GM12865 (cell line): ENCODE measurements at places on chromosomes 4 and X.

DNA sequence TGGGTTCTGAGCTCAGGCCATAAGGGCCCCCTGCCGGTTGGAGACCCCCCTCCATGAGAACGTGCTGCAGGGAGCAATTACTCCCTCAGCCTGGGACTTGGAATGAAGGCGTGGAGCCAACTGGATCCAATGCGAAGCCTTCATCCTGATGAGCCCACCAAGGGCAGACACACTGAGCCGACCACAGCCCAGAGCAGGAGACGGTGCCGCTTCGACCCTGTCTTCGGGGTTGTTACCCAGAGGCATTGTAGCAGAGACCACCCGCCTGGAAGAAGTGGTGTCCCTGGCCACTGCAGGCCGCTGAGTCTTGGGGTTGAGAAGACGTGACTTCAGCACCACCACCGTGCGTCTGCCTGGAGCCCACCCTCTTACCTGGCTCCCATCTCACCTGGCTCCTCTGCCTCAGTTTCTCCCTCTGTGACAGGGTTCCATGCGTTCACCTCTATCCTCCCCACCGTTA is 7.0 kb upstream of the NKX1-1 start:
- no peak for DNase-seq

GRCh38 chrX:19046343-19047215 is 62.7 kb upstream of the PHKA2 start:
- DNase-seq = no peak

GRCh38 chrX:143726296-143726695 is 5.7 kb upstream of the SPANXN2 start:
- no peak for DNase-seq

DNA sequence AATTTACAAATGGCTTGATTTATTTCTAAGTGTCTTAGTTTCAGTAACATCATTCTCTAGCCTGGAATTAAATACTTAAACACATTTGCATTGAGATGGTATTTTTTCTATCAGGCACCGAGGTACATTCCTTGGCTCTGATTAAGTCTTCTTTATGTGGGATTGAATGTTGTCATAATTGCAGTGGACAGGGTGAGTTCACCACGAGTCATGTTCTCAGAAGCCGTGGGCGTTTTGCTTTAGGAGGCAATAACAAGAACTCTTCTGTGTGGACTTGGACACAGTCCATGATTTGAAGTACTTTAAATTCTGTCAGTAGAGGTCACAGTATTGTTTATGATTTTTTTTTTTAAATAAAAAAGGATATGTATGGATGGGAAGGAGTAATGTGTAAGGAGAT is 57.1 kb upstream of the EFHC2 start:
- DNase-seq = no peak

DNA sequence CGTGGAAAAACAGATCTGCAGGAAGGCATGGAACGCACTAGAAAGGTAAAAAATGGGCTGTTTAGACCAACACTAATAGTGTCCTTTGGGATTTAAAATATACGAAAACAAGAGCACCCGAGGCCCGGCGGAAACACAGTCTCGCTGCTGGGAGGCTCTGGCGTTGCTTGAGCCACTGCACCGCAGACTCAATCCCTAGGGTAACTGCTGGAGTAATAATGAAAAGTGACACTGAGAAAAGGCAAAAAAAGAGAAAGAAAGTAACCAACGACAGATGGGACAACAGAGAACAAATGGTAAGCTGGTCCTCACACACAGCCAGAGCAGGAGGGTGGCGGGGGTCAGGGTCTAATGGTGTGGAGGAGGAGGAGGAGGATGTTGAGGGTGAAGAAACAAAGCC is 15.4 kb downstream of the IRAK1 start:
- DNase-seq = peak; percentile 74

GRCh38 chrX:38652934-38653442 is 91.6 kb downstream of the TSPAN7 start:
- no peak for DNase-seq

GRCh38 chr4:180394312-180394711 is 1848.9 kb upstream of the TENM3 start:
- peak; percentile 22 for DNase-seq

DNA sequence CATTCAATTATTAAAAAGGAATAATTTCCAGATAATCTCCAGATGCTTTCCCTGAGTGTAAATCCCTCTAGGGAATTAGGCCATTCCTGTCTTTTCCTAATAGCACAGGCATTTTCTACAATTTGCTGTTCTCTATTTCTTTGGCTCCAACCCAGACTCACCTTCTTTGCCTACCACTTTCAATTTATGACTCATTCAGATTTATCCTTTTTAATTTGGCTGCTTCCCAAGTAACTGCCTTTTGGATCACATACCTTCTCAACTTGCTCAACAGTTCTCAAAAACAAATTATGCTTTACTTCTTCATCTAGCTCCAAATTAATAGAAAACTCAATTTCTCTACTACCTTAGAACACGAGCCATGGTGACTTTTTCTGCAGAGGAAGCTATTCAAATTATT is 1166.3 kb upstream of the PCDH7 start:
- no peak for DNase-seq

DNA sequence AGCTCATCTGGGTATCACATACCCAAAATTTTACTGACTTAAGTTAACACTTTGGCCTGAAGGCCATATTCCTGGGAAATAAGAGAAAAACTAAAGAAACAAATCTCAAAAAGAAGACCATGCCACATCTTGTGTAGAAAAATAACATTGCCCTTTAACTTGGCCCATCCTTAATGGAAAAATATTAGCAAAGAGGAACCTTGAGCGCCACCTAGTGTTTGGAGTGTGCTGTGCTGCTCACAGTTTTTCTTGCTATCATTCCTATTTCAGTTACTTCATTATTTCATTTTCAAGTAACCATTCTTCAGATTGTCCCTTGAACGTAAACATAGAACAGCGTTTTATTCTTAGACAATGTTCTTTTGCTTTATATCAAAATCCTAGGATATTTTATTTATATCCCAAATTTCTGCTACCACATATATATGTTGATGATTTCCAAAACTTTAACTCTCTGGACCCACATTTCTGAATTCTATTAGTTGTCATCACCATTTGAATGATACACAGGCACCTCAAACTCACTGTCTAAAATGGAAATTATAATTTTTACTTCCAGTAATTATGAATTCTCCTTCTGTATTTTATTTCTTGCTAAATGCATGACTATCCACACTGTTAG is 999.0 kb upstream of the ADGRL3 start:
- peak; percentile 62 for DNase-seq

DNA sequence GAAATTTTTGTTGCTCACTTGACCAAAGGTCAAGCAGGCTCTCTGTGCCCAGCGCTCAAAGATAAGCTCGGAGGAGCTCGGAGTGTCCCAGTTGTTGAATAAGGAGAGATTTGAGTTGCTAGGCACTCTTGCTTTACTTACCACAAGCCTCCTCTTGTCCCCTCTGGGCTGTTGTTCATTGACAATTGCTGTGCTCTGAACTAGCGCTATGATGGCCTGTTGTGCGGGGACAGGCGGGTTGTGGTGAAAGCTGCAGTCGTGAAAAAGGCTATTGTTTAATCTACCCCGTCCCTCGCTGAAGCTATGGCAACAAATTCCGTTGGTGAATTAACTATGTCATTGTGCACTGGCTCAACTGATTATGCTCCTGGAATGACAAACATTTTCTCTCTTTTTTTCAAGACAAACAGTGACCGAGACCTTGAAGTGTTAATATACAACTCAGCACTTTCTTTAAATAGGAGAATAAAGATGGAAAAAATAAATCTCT is 21.0 kb upstream of the POLA1 start:
- no peak for DNase-seq

DNA sequence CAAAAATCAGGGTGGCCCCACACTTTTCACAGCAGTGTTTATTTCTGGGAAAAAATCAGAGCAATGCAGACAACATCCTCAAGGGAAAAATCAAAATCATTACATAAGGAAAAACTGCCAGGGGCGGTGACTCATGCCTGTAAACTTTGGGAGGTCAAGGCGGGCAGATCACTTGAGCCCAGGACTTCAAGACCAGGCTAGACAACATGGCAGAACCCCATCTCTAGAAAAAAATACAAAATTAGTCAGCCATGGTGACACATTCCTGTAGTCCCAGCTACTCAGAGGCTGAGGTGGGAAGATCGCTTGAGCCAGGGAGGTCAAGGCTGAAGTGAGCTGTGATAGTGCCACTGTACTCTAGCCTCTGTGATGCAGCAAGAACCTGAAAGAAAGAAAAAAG is 102.8 kb downstream of the NAF1 start:
- DNase-seq = no peak

- no peak for DNase-seq
Measured at GRCh38 chrX:70089604-70090297, 27.5 kb downstream of the OTUD6A start.

GRCh38 chr4:145132511-145133098 is 34.5 kb downstream of the ABCE1 start:
- DNase-seq = peak; percentile 79

DNA sequence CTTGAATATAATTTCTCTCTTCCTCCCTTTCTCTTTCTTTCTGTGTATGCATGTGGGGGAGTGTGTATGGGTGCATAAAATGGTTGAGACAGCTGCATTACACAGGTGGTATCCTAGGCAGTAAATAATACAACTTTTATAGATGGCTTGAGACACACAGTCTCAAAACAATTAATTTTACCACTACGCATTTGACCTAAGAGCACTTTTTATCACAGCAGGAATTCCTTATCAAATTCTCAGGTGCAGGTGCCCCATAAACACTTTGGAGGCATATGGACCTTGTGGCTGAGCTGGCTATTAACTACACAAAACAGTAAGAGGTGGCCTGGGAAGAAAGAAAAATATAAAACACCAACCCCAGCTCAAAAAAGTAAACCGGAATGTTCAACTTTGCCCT is 91.3 kb downstream of the RASGEF1B start:
- no peak for DNase-seq

DNA sequence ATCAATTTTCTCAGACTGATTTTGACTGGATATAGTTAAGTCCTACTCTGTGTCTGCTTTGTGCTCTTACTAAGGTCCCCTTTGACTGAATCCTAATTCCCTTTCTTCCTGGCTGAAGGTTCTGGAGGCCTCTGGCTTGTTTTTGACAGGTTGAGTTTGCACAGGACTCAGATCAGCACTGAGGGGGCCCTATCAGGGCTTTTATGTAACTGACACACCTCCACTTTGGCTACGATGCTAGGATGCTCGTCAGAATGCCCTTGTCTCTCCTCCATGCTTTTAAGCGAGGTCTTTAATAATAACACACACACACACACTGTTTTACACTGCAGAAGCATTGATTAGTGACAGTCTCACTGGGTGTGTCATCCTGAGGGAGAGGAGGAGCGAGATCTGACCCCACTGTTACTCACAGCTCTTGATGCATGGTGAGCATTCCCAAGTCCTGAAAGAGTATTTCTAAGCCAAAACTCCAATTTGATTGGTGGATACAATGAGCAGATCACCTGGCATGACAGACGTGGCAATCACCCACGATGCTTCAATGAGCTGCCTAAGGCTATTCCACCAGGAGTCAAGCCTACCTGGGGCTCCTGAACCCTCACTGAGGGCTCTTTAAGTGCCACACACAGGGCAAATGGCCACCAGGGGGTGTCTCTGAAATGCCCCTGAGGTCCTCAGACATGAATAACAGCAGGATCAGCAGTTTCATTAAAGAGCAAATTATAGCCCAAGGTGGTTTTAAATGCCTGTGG is 130.4 kb upstream of the CPEB2 start:
- DNase-seq = peak; percentile 71

GRCh38 chr4:55907469-55907868 is 41.3 kb upstream of the CEP135 start:
- DNase-seq = no peak

DNA sequence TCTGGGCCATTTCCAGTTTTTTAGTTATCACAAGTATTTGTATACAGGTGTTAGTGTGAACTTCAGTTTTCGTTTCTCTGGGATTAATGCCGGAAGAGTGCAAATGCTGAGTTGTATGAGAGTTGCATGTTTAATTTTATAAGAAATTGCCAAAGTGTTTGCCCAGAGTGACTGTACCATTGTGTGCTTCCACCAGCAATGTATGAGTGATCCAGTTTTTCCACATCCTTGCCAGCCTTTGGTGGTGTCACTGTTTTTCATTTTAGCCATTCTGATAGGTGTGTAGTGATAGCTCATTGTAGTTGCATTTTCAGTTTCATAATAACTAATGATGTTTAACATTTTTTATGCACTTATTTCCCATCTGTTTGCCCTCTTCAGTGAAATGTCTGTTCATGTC is 18.4 kb downstream of the PLS3 start:
- DNase-seq = no peak

GRCh38 chrX:122047261-122047660 is 999.9 kb downstream of the GLUD2 start:
- no peak for DNase-seq

DNA sequence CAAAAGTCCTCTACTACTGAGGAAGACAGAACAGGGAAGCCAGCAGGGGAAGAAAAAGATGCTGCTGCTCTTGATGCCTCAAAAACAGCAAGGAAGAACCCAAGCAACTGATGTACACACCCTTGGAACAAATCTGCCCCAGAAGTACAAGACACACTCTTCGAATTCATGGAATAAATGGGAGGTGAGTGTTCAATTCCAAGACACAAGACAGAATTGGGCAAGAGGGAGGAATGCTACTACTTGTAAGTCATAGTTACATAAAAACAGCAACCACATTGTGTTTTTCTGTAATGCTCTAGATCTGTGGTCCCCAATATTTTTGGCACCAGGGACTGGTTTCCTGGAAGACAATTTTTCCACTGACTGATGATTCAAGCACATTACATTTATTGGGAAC is 58.0 kb upstream of the H2AZ1 start:
- no peak for DNase-seq

DNA sequence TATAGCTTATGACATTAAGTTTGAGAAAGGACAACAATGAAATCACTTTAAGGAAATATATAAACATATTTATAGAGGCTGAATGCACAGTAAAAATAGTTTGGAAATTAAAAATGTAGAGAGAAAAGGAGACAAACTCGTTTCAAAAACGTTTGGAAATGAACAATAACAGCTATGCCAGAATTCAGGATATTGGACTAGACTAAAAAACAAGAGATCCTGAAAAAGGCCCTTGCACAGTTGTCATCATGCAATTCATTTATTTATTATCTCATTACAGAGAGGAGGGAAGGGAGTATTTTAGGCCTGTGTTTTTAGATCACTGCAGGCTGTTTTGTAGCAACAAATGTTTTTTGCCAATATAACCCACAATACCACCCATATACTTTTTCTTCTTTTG is 527.2 kb downstream of the ADGRL3 start:
- no peak for DNase-seq

- DNase-seq = no peak
Measured at GRCh38 chr4:165548702-165549101, 169.9 kb downstream of the CPE start.

GRCh38 chr4:161356351-161356750 is 807.4 kb downstream of the FSTL5 start:
- no peak for DNase-seq

- DNase-seq = no peak
Measured at GRCh38 chr4:37219242-37219641, 25.3 kb upstream of the NWD2 start.
